ENCODE measurements at places on chromosomes 4 and X.

- DNase-seq: no peak
Observed at GRCh38 chr4:119598521-119598920, 30.1 kb downstream of the PDE5A start.

DNA sequence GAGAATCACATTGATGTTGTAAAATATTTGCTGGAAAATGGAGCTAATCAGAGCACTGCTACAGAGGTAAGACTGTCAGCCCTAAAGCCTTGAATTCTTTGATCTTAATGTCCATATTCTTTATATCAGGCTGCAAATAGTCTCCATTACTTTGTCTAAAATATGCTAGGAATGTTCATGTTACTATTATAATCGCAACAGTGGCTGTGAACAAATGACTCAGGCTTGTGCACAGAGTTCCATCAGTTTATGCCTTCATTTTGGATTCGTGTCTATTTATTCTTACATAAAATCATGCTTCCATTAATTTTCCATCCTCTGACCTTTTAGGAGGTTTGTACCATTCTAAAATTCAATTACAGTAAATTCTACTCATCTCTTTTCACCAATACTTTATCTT lies 182.7 kb downstream of the ANK2 start:
- DNase-seq: peak; percentile 12

GRCh38 chr4:171814545-171814944 lies 1.3 kb downstream of the GALNTL6 start:
- no peak for DNase-seq

GRCh38 chrX:38871129-38872029 lies 70.1 kb downstream of the MID1IP1 start:
- DNase-seq: no peak

DNA sequence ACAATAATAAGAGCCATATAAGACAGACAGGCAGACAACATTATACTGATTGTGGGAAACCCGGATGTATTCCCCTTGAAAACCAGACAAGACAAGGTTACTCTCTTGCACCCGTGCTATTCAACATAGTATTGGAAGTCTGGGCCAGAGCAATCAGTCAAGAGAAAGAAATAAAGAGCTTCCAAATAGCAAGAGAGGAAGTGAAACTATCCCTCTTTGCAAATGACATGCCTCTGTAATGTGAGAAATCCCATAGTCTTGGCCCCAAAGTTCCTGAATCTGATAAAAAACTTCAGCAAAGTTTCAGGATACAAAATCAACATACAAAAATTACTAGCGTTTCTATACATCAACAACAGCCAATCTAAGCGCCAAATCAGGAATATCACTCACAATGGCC lies 102.1 kb downstream of the DCAF12L2 start:
- DNase-seq: no peak

DNA sequence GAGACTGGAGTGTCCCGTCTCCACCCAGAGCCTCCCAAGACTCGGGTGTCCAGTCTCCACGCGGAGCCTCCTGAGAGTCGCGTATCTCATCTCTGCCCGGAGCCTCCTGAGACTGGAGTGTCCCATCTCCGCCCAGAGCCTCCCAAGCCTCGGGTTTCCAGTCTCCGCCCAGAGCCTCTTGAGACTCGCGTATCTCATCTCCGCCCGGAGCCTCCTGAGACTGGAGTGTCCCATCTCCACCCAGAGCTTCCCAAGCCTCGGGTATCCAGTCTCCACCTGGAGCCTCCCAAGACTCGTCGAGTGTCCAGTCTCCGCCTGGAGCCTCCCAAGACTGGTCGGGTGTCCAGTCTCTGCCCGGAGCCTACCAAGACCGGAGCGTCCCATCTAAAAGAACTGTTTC lies 2.3 kb downstream of the FAM47C start:
- DNase-seq: no peak

GRCh38 chr4:15144249-15144966 lies 142.1 kb downstream of the CPEB2 start:
- DNase-seq: no peak

DNA sequence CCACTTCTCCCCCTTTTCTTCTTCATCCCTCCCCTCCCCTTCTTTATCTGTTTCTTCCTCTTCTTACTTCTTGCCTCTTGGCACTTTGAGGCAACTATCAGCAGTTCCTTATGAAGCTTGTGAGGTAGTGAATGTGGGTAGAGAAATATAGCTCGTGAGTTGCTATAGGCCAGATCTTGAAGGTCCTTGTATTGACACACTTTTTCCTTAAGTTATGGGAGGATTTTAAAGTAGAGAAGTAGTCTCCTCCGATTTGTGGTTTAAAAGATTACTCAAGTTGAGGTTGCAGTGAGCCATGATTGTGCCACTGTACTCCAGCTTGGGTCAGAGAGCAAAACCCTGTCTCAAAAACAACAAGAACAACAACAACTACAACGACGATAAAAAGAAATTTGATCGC lies 3.4 kb upstream of the RRAGB start:
- no peak for DNase-seq

DNA sequence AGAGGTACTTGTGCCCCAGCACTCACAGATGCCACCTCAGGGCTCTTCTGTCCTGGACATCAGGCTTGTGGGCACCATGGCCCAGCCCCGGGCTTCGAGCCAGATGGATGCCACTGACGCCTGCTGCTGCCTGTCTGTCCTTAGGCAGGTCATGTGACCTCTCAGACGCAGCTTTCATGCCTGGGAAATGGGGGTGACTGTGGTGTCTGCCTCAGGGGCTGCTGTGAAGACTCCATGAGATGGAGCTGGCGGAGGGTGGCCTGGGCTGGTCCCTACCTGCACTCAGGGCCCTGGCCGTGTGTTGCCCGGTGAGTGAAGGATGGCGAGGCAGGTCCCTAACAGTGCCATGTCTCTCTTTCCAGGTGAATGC lies 6.5 kb downstream of the CPZ start:
- DNase-seq: no peak

- DNase-seq: no peak
Observed at GRCh38 chrX:49976682-49977197, 54.3 kb downstream of the CLCN5 start.

GRCh38 chr4:48016141-48017107 lies at the start of the genes CNGA1 and NIPAL1:
Gene CNGA1, minus strand, starts transcription at chr4:48016681. Its CDS starts 63,992 bp downstream, at chr4:47952689.
Gene NIPAL1, plus strand, starts transcription at chr4:48016772. Its CDS starts 68 bp downstream, at chr4:48016840.
- peak; percentile 98 for DNase-seq

DNA sequence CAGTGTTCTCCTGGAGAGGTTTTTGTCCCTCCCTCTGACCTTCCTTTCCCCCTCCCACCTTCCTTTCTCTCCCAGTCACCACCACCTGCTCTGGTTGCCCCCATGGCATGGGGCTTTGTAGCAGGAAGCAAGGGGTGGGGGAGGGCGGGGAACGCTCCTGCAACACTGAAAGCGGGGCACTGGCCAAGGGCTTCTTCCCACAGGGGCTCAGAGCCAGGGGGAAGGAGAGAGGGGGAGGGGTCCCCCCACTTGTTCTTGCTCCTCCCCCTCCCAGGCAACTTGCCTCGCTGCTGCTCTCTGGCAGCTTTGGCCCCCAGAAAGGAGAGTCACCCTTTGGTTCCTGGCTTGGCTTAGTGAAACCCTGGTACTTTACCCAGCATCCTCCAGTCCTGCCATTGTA lies 48.4 kb downstream of the BCORL1 start:
- DNase-seq: no peak

GRCh38 chrX:10399043-10399741 lies 221.2 kb downstream of the MID1 start:
- no peak for DNase-seq

- DNase-seq: peak; percentile 11
Observed at GRCh38 chr4:81314196-81314896, 99.3 kb upstream of the PRKG2 start.

- DNase-seq: no peak
Observed at GRCh38 chrX:120377715-120378114, 15.8 kb downstream of the ATP1B4 start.

- no peak for DNase-seq
Observed at GRCh38 chr4:106893903-106894302, 142.2 kb downstream of the DKK2 start.

- no peak for DNase-seq
Observed at GRCh38 chr4:33200377-33200776, 2480.2 kb downstream of the PCDH7 start.

GRCh38 chr4:2087170-2087569 lies 28.0 kb downstream of the NAT8L start:
- DNase-seq: no peak

DNA sequence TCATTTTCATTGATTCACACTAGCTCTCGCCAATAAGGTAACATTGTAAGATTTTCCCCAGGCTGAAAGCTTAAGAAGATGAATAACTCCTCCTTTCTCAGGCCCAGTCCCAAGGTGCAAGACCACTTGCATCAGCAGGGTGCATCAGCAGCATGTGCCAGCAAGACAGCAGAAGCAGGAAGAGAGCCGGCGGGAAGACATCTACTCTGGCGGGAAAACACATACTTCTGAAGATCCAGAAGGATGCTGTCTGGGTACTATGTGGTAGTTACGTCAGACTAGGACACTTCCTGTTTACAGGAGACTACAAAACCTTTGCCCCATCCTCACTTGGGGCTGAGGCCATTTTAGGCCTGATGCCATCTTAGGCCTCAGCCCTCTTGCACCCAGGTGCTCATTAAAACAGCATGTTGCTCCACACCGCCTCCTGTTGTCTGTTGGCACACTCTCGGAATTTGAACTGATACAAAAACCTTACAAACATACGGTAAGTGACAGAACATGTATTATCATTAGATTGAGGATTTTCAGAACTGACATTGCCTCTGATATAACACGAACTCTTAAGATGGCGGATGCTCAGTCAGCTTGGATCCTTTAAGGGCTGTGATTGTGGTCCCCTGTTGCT lies 886.5 kb upstream of the EPHA5 start:
- DNase-seq: no peak

DNA sequence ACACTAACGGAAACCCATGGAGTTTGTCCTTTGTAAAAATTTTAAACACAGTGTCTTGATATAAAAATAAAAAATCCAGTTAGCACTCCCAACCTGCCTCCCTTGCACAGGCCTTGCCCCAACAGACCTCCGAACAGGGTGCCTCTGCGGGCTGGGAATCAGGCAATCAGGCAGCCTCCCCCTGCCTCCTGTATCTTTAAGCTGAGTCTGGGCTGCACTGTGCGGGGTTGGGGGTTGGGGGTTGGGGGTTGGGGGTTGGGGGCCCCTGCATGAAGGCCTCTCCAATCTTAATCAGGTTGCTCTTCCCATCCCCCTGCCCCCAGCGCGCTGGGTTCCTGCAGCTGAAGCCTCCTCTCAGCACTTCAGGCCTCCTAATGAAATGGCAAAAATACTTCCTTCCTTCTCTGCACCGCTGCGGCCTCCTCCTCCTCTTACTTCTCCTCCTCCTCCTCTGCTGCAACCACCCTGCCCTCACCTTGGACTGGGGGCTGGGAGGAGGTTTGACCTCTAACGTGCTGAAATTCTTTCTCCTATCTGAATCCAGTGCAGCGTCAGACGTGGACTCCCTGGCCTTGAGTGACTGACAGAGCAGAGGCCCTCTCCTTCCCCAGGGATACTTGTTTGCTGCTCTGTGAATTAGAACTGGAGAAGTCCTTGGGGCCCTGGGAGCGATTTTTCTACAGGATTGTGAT lies 26.6 kb downstream of the NLGN3 start:
- DNase-seq: no peak

- no peak for DNase-seq
Observed at GRCh38 chr4:126738926-126739325, 893.8 kb upstream of the INTU start.

GRCh38 chr4:185192059-185192458 lies 11.7 kb downstream of the CFAP97 start:
- no peak for DNase-seq

DNA sequence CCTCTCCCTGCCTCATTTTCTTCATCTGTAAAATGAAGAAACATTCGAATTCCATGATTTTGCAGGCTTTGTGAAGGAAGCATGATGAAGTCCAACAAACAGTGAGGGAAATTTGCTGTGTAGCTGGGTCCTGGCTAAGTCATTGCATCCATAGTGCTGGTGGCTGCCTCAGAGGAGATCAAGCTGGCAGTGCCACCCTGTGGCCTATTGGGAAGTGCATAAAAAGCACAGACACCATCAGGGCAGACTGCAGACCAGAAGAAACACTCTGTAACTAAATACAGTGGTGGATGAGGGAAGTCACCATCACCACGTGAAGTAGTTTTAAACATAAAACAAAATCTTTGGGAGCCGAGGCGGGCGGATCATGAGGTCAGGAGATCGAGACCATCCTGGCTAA lies 40.7 kb upstream of the DDX3X start:
- DNase-seq: no peak

GRCh38 chr4:84041426-84041825 lies 457.7 kb downstream of the NKX6-1 start:
- DNase-seq: no peak

GRCh38 chr4:177079327-177079726 lies 230.3 kb upstream of the NEIL3 start:
- DNase-seq: peak; percentile 32

- DNase-seq: no peak
Observed at GRCh38 chr4:150986085-150986484, 29.0 kb downstream of the LRBA start.

GRCh38 chr4:71639380-71639779 lies 144.5 kb downstream of the GC start:
- no peak for DNase-seq

- DNase-seq: peak; percentile 4
Observed at GRCh38 chrX:31499109-31499508, 427.3 kb upstream of the FTHL17 start.

- peak; percentile 3 for DNase-seq
Observed at GRCh38 chrX:134526399-134526798, 66.4 kb downstream of the HPRT1 start.

DNA sequence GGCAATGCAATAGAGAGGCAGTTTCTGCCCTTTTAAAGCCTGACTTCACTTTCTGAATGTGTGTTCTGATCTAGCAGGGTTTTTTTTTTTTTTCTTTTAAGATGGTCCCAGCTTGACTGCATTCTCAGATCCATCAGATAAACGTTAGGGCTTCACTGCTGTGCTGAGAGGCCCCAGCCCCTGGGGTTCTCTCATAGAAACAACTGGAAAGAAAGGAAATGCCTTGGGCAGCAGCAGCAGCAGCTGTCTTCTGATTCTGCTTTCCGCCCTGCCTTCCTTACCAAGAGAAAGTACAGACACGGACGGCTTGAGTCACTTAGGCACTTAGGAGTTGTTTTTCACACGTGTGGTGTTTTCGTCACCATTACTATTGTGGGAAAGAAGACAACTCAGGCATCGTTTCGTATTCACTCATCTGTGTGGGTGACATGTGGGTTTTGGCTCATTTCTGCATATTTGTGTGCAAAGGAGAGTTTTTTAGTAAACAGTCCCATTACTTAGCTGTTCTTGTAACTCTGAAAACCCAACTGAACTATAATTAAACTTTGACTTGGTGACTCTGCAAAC lies 172.0 kb downstream of the PTTG2 start:
- DNase-seq: no peak
